ENCODE measurements at places on chromosomes 4 and X.

GRCh38 chr4:38681281-38681991 is 17.4 kb downstream of the KLF3 start:
- DNase-seq = no peak

- no peak for DNase-seq
These were observed 1099.5 kb upstream of the INTU start for GRCh38 chr4:126533146-126533805.

GRCh38 chr4:126306152-126306869 is 991.6 kb downstream of the FAT4 start:
- DNase-seq = no peak

DNA sequence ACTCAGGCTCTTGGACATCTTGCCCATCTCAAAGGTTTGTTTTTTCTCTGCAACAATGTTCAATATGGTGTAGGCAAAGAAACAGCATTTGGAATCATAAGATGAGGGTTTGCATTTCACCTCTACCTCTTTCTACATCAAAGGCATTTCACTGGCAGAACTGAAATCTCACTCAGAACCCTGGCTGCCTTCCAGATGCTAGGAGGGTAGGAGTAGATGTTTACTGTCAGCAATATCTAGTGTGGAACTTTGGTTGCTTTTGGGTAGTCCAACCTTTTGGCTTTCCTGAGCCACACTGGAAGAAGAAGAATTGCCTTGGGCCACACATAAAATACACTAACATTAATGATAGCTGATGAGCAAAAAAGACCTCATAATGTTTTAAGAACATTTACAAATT is 297.0 kb upstream of the KLF3 start:
- no peak for DNase-seq

- DNase-seq = peak; percentile 55
These were observed 411.5 kb upstream of the FTHL17 start for GRCh38 chrX:31483336-31483735.
